SHP77 (cell line): ENCODE measurements at places on chromosomes 16 and 17.

GRCh38 chr16:4052096-4052495 is 64.1 kb downstream of the ADCY9 start:
- DNase-seq = no peak

DNA sequence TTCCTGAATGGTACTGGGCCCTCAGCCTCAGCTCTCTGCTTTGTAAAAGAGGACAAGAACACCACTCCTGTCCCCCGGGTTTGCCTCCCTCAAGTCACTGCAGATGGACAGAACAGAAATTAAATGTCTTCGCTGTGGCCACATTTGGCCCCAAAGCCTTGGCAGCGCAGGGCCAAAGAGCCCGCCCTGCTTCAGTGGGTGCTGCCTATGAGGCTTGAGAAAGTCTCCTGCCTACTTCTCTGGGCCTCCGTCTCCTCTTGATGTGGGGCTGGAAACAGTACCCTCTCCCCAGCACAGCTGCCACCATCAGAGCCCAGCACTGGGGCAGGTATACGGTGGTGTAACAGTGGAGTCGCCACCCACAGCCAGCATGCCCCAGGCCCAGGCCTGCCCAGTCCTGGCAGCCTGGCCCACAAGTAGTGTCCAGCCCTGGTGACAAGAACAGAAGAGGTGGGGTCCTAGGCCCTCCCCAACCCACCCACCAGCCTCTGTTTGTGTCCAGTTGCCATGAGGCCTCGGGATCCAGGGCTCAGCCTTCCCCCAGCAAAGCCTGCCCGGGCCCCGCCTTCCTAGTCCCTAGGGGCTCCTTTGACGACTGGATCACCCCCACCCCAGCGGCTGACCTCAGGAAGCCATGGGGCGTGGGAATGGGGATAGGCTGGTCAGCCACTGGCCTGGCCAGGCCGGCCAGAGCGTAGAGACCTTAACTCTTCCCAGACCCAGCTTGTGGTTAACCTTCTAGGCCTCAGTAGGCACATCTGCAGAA is 3.9 kb upstream of the TPPP3 start:
- no peak for DNase-seq

GRCh38 chr17:68572138-68572842 is 28.9 kb downstream of the FAM20A start:
- DNase-seq = no peak

- DNase-seq = no peak
Observed at GRCh38 chr17:81915331-81915730, 2.6 kb downstream of the SIRT7 start.

- DNase-seq = peak; percentile 67
Observed at GRCh38 chr17:46212634-46213435, 19.6 kb upstream of the KANSL1 start.

DNA sequence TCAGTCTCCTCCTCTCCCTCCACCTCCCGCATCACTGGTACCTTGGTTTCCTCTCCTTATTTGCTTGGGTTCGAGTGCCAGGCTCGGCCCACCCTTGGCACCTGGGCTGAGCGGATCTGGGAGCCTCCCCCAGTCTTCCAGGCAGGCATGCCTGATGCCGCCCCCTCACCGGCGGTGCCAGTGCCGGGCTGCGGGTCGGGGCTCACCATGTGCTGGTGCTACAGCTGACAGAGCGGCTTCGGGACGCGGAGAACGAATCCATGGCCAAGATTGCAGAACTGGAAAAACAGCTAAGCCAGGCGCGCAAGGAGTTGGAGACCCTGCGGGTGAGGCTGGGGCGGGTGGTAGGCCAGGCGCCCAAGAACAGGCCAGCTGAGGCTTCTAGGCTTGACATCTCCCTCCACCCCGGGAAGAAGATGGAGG is 19.2 kb downstream of the FMNL1 start:
- no peak for DNase-seq

- DNase-seq = peak; percentile 50
Observed at GRCh38 chr17:3043737-3044365, 19.6 kb downstream of the OR1D5 start.

DNA sequence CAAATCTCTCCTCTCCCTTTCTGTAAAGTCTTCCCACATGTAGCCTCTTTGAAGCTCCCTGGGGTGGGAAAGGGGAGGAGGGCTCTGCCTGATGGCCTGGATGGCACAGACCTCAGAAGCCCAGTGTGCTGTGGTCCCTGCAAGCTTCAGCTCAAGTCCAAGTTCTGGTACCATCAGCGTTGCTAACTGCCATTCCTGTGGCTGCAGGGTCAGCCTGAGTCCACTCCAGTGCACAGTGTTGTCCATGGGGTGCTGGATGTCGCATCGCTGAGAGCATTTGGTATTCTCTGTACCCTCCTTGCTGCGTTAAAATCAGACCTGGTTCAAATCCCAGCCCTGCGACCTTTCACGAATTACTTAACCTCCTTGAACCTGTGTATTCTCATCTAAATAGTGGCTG is 105.1 kb downstream of the RAB11FIP4 start:
- no peak for DNase-seq

DNA sequence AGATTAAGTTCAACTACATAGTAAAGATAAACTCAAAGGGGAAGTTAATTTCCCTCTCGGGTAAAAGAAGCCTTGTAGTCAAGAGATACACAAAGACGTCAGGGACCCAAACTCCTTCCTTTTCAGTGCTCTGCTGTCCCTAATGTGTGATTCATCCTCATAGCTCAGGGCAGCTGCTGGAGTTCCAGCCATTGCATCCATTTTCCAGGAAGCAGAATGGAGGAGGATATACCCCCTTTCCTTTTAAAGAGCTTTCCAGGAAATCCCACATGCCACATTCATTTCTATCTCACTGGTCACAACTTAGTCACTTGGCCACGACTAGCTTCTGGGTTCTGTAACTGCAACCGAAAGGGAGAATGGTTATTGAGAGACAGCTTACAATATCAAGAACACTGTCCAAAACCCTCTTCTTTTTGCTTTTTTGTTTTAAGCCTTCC is 95.3 kb downstream of the SOCS1 start:
- DNase-seq = no peak

DNA sequence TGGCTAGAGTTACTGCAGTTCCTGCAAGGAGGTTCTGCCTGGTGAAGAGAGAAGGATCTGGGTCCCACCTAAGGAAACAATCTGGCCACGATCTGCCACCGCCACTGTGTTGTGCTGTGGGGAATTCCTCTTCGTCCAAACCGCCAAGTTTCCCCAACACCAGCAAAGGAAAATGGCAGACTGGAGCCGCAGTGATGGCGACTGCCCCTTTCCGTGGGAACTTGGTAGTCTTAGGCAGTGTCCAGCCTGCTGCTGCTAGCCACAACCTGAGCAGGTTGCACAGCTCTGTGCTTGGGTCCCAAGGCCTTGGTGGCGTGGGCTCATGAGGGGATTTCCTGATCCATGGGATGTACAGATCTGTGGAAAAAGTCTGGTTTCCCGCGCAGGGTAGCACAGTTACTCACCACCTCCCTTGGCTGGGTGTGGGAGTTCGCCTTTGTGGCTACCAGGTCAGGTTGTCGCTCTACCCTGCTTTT is 28.6 kb downstream of the NFATC3 start:
- no peak for DNase-seq

DNA sequence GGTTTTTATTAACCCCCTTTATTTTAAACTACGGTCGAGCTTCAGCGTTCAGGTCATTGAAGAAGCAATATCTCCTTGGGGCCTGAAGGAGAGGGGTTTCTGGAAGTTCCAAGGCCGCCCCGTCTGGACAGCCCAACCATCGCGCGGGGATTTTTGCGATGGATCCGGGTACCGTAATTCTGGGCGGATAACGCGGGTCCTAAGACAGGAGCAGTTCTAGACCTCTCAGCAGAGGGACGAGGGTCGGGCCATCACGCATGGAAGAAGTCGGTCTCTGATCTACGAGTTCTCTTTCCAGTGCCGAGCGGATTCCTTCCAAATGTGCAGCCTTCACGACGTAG is 3.6 kb downstream of the BORCS6 start:
- no peak for DNase-seq

GRCh38 chr16:67525176-67525860 is 3.3 kb upstream of the RIPOR1 start:
- DNase-seq = no peak

GRCh38 chr17:16325964-16326363 is 27.3 kb downstream of the CENPV start:
- no peak for DNase-seq

DNA sequence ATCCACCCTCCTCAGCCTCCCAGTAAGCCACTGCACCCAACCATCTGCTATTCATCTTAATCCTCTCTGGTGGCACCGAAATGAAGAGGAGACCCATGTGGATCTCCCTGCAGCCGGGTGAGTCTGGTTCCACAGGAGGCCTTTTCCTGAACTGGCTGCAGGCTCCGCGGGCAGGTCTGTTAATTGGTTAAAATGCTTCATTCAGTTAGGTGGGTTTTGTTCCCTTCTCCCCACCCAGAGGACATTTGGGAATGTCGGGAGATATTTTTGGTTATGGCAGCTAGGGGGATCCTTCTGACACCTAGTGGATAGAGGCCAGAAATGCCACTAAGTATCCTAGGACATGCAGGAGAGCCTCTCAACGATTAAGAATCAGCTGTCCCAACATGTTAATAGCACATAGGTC is 16.7 kb downstream of the C16orf54 start:
- peak; percentile 30 for DNase-seq

DNA sequence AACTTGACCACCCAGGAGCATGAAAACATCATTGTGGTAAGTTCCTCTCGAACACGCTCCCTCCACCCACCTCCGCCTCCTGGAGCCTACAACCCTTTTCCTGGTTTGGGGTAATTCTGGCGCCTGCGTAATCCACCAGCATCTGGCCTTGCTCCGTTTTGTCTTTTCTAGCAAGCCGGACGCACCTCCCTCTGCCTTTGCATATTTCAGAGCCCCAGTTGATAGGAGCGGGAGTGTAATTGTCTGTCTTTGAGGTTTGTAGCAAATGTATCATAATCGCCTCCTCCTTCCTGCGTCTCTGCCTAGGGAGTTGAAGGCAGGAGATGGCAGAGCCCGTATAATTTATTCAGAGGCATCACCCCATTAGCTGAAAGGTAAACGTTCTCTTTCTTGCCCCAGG is 121.3 kb upstream of the PLCG2 start:
- no peak for DNase-seq

- DNase-seq = no peak
Observed at GRCh38 chr17:47877368-47878034, 18.5 kb upstream of the SP2 start.

- no peak for DNase-seq
Observed at GRCh38 chr16:89689142-89689541, 2.7 kb downstream of the CDK10 start.
